ENCODE measurements at places on chromosomes 11 and 22.

GRCh38 chr22:46038516-46039430 lies 61.8 kb upstream of the WNT7B start:
- DNase-seq = peak; percentile 4

GRCh38 chr11:27233654-27234042 lies 129.4 kb downstream of the CCDC34 start:
- no peak for DNase-seq

- no peak for DNase-seq
These were observed 108.2 kb upstream of the DDI1 start for GRCh38 chr11:103928040-103928801.

DNA sequence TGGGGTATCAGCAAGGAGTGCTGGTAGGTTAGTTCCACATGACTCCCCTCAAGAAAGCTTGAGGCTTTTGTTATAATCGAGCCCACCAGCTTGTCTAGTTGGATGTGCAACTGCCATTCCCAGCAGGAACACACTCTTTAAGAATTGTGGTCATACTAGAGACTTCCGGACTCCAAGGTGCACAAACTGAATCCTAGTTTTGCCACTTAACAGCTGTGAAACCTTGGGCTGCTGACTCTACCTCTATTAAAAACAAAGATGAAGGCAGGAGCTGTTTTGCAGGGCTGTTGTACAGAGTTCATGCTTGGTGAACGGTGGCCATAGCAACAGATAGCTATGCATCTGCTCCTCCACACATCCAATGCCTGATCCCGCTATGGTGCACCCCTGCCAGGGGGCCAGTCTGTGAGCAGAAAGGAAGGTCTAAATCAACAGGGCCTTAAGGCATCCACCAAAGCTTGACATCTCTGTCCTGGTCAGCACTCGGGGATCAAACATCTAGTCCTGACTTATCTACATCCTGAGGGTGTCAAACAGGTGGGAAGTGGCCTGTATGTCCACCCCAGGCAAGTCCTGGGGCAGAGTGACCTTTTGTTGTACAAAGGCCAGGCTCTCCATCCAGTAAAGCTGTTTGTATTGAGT lies 36.4 kb downstream of the DKK3 start:
- DNase-seq = no peak

- no peak for DNase-seq
These were observed 4.2 kb upstream of the UVRAG start for GRCh38 chr11:75810637-75811390.

DNA sequence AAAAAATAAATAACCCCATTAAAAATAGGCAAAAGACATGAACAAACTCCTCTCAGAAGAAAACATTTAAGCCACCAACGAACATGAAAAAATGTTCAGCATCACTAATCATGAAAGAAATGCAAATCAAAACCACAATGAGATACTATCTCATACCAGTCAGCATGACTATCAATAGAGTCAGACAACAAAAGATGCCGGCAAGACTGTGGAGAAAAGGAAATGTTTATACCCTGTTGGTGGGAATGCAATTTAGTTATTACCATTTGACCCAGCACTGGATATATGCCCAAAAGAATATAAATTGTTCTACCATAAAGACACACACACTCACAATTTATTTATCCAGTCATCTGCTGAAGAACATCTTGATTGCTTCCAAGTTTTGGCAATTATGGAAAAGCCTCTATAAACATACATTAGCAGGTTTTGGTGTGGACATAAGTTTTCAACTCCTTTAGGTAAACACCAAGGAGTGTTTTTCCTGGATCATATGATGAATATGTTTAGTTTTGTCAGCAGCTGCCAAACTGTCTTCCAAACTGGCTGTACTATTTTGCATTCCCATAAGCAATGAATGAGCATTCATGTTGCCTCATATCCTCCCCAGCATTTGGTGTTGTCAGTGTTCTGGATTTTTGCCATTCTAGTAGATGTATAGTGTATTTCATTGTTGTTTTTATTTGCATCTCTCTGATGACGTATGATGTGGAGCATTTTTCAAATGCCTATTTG lies 28.0 kb downstream of the OR8D1 start:
- no peak for DNase-seq

- DNase-seq = peak; percentile 5
These were observed 161.5 kb upstream of the ARHGAP42 start for GRCh38 chr11:100525635-100526034.

DNA sequence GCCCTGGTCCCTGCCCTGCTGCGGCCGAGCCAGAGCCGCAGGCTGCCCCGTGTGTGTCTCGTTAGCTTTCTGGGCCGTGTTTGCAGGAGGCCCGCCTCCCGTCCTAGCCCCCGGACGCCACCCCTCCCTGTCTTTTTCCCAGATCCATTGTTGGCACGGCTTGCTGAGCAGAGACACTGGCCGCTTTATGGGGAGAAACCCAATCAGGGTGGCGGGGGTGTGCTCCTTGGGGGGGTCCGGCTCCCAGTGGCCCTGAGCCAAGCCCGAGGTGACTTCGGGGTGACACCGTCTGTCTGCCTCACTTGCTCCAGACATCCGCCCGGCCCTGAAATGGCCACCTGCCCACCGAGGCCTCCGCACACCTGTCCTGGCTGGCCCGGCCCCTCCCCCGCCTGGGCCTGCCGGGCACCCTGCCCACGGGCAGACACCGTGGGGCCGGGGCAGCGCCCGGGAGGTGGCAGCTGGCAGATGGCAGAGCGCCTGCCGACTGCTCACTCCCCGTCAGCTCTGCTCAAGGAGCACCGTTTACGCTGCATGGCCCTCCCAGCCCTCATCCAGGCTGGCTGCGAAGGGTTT lies 43.1 kb upstream of the PPARA start:
- DNase-seq = no peak

DNA sequence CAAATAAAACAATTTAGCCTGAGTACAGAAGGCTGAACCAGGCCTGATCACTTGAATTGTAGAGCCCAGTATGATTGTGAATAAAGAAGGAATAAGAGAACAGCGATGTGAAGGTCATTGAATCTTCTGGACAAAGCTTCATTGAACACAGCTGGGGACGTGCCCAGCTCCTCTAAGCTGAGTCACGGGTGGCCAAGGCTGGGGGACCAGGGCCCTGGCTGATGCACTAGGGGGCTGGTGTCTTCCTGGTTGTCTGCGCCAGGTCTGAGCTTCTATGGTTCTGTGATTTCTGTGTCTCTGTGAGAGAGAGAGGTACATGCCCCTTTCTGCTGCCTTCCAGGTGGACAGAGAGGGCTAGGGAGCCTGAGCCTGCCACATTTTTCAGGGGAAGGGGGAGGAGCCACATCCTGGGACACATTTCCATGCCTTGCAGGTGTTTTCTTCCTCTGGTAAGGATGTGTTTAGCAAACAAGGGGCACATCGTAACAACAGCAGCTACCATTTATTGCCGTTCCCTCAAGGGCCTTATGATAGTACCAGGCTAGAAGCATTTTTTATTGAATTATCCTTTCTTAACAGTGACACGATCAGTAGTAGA lies 135.7 kb downstream of the C11orf91 start:
- DNase-seq = no peak

GRCh38 chr11:131691181-131692041 lies 321.0 kb downstream of the NTM start:
- peak; percentile 70 for DNase-seq

DNA sequence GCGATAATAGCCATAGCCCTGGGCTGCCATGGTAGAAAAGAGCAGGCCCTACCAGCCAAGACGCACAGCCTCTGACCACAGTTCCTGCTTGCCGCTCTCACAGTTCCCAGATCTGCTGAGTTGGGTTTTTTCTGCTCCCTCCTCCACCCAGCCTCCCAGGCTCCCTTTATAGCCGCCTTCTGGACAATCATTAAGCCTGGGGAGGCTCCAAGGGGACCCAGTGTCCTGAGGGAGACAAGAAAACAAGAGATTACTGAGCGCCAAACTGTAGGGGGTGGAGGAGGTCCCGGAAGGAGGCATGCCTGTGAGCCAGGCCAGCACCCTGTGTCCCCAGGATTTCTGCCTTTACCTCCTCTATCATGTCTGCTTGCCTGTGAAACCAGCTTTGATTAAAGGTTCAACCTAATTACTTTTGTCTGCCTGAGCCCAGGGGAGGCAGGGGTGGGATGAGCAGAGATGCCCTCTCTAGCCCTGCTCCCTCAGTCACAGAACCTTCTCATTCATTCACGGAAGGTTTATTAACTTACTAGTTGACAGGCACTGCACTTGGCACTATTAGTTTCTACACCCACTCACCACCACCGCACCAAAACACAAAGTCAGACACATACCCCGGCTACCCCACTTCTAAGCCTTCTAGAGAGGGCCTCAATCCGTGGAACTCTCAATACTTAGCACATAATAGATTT lies 1.2 kb downstream of the SLC37A4 start:
- DNase-seq = peak; percentile 74

- DNase-seq = no peak
These were observed 2.4 kb upstream of the RBM14 start for GRCh38 chr11:66614073-66614472.

GRCh38 chr11:67630228-67630942 lies 648 bp upstream of the NUDT8 start:
- DNase-seq = peak; percentile 99

GRCh38 chr11:1348796-1349326 lies 39.4 kb upstream of the TOLLIP start:
- DNase-seq = no peak

DNA sequence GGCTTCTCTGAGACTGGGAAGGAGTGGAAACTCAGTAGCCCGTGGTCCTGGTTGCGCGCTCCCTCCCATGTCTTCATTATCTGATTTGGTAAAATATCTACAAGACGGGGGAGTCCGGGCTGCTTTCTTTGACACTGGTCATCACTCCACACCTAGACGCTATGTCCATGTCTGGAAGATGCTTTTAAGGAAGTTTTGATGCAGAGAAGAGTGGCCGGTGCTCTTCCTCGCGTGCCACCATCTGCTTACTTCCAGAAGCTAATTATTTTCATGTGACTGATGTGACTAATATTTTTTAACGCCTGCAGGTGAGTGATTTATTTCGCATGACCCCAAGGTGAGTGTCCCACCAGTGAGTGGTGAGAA lies 339 bp upstream of the TRIM21 start:
- DNase-seq = no peak

- no peak for DNase-seq
These were observed 53.4 kb downstream of the ARHGAP42 start for GRCh38 chr11:100740440-100740839.

DNA sequence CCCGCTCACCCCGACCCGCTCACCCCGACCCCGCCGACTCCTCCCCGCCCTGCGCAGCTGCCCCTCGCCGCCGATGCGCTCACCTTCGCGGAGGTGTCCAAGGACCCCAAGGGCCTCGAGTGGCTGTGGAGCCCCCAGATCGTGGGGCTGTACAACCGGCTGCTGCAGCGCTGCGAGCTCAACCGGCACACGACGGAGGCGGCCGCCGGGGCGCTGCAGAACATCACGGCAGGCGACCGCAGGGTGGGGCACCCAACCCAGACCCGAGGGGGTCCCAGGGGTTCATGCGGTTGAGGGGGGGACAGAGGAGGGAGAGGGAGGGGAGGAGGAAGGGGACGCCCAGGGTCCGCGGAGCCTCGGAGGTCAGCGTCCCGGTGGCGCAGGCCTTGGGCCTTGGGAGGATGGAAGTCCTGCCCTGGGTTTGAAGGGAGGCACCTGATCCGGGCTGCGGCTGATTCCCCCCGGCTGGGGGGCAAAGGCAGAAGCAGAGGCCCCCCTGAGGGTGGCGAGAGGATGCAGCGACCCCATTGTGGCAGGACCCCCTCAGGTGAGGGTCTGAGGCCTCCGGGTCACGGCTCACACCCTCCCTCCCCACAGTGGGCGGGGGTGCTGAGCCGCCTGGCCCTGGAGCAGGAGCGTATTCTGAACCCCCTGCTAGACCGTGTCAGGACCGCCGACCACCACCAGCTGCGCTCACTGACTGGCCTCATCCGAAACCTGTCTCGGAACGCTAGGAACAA lies 9.2 kb downstream of the PKP3 start:
- DNase-seq = no peak

DNA sequence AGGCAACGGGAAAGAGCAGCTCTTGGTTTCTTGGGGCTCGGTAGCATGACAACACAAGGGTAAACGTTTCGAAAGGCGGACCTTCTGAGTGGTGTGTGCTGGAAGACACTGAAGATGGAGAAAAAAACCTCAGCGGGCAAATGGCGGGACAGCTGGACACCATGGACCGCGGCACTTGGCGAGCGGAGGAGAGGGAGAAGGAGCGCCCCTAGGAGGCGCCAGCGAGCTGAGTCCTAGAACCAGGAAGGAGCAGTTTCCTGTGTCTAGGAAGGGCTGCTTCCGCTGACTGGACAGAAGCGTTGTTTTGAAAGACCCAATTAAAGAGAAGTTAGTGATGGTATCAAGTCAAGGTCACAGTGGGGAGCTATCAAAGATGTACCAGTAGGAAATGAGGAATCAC lies 44.0 kb upstream of the OPCML start:
- peak; percentile 22 for DNase-seq

DNA sequence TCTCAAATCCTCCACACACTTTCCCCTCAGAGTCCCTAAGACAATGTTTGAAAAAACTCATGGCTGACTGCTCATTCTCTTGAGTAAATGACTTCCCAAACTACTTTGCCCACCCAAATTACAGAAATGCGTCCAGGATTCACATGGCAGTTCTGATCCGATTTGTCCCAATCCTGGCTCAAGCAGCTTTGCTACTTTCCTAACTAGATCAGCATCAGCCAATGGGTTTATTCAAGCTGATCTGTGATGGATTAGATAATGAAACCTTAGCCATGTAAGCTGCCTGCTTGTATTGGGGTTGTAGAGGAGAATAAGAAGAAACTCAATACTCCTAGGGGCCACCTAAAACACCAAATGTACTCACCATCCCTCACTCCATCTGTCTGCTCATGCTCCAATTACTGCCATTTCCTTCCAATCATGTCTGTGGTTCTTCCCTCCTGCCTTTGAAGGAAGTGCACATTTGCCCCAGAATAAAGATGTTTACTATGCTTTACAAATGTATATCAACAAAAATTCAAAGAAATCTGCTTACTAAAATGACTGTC lies 6.9 kb downstream of the RBFOX2 start:
- no peak for DNase-seq

DNA sequence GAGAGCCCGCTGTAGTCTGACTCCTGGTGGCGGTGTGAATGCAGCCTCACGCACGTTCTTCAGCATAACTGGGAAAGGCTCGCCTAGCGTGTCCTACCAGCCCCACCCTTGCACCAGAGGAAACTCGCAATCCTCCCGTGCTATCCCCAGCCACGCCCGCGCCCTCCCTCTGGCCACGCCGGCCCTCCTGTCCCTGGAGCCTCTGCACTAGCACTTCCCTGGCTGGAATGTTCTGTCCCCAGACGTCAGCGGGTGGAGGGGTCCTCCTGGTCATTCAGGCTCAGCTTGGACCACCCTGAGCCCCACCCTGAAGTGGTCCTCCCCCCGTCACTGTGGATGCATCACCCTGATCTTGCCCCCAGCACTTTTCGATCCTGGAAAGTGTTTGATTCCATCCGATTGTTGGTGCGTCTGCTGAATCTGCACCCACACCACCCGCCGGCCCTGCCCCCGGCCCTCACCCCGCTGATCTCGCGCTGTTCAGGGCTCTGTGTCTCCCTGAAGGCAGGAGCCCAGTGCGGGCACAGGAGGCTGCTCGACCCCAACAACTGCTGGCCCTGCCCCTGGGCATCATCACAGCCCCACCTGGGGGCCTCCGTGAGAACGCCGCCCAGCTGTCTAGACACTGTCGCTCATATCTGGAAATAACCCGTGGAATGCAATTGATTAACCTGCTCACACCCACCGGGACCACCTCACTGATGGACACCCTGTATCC lies 437.0 kb downstream of the TBC1D22A start:
- DNase-seq = no peak

GRCh38 chr11:69848201-69848600 lies 29.0 kb upstream of the FGF3 start:
- DNase-seq = no peak

Data from activated CD4-positive, alpha-beta T cell treated with anti-CD3 and anti-CD28 coated beads for 36 hours (primary cell).